ENCODE measurements at places on chromosomes 12 and 14.

DNA sequence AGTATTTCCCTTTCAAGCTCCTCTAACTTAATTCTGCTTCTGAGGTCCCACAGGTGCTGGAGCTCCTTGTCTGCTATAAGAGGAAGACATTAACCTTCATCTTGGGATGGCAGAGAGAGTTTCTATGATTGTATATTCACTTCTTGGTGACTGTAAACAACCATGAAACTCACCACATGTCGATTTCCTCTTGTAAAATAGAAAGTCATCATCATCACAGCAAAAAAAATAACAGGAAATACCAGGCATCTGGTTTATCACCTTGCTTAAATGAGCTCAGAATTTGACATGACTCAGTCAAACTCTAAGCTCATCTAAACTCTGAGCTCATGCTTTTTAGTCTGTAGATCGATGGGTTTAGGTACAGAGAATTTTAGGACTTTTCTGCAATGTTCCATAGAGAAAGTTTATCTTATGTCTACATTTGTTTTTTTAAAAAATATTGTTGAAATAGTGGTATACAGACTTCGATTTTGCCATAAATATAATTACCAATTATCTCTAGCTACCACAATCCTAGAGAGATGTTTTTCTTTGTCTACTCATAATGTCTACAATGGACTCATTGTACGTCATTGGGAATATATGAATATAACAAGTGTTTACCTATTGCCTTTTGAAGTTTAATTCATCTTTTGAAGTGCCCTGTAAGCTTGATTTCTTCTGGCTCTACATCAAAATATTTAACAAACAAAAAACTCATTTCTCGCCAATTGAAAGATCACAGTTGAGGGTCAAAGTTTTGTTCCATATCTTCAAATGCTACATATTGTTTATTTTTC, 58.4 kb downstream of the IGF1 start:
- DNase-seq: no peak

- no peak for DNase-seq
These were observed 2.0 kb upstream of the USP15 start for GRCh38 chr12:62258231-62258630.

GRCh38 chr12:52004042-52004648, 2.6 kb upstream of the TAMALIN start:
- no peak for DNase-seq

- DNase-seq: no peak
These were observed 29.0 kb downstream of the SARNP start for GRCh38 chr12:55788546-55788945.

Measured in right lung (tissue), 10 donors.